ENCODE measurements at places on chromosomes 2 and 18.

DNA sequence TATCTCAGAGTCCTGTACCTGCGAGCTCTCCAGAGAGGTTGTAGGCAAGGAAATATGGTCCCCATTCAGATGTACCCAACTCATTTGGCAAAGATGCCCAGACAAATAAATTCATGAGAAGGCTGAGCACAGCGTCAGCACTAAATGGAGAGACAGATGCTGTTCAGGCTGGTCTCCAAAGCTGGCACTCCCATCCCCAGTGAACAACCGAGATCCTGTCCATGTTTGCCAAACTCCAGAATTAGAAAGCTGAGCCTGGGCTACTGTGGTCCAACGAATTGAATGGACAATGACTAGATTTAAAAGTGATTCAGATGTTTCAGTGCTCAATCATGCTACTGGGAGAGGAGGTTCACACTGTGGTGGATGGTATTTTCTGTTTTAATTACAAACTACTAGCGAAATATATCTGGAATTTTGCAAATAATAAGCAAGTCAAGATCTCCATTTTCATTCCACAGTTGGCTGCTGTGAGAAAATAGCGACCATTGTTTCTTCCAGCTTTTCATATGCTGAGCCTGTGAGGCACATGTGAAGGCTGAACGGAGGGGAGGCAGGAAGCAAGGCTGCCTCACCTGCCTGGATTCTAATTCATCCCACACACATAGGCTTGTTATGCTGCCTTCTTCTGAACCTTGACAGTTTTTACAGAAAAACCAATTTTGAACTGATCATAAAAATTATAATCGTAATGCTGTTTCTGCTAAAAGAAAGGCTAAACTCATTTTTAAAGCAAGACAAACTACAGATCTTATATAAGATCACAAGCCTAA lies 22.6 kb upstream of the DAPL1 start:
- DNase-seq = no peak

GRCh38 chr2:187547353-187547979 lies 6.8 kb downstream of the TFPI start:
- no peak for DNase-seq

DNA sequence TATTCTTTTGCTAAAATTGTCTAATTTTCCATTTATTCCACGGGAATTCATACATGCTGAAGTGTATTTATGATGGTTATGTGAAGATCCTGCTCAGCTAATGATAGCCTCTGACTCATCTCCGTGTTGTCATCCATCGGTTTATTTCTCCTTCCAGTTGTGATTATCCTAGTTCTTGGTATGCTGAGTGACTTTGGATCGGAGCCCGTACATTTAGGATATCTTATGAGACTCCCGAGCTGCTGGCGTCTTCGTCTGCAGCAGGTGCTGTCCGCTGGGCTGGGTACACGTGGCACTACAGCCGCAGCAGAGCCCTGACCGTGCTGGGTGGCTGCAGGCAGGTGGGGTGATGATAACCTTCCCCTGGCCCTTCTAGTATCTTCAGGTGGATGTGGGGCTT lies 40.1 kb upstream of the GALR1 start:
- no peak for DNase-seq

DNA sequence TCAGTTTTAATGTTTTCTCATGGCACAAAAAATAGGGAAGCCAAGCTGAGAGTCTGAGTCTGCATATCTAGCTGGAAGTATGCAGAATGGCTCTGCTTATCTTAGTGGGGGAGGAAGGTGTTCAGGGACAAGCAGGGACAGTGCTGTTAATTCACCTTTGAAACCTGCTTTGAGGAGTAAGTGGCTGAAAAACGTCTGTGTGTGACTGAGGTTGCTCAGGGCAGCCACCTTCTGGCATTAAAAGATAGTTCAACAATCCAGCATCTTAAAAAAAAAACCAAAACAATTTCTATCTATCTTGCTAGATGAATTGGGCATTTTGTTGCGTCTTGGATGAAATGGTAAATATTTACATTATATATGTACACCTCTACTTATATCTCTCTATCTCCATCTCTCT lies 2.0 kb upstream of the TRPM8 start:
- no peak for DNase-seq

DNA sequence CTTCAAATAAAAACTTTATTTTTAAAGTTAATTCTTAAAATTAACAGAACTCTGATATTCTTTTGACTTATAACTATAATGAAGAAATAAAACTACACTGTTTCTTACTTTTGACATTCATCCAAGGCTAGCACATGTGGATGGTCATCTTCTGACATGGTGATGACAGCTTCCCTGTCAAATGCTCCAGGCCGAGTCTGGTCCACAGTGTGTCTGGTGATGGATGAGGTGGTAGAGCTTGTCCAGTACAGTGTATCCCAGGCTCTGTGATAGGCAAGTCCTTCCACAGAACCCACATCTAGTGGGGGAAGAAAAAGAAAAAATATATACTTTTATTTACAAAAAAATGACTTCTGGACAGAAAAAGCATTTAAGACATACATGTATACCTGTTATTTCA lies 1529.5 kb downstream of the LRP1B start:
- no peak for DNase-seq
